ENCODE measurements at places on chromosomes 2 and 18. TPM values are rescaled to one million over a fixed set of nuclear protein-coding genes. Genes with fewer than 3 reads are reported as not detected.

Gene SERPINB11
- total RNA-seq, result not detected

- no peak for DNase-seq
Observed at GRCh38 chr2:2910259-2910658, 467.4 kb downstream of the EIPR1 start.

DNA sequence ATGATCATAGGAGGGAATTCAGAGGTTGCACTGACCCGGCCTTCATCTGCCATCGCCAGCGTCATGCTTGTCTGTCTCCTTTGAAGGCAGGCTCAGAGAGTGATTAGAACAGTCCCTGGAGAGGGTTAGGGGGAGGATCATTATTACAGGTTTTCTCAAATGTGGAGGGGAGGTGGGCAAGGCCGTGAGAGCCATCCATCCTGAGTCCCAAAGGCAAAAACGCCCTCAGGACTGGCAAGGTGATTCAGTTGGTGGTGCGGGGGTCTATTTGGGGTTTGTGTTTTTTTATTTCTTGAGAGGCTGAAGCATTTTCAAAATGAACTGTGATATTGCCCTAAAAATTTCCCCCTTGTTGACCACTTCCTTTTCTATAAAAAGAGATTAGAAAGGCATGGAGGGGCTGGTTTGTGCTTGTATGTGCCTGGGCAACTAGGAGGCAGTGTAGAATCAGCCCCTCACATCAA lies 39.3 kb upstream of the GYPC start:
- DNase-seq, result no peak

GRCh38 chr18:13077473-13077872 lies 86.3 kb downstream of the CEP192 start:
- no peak for DNase-seq

GRCh38 chr2:23448906-23449305 lies 63.9 kb downstream of the KLHL29 start:
- no peak for DNase-seq

Gene KLHL30
- not detected for total RNA-seq

Gene SH3BP4
- not detected for total RNA-seq

Gene ABCB11
- not detected for total RNA-seq

GRCh38 chr2:24861500-24861899 lies 58.5 kb downstream of the ADCY3 start:
- no peak for DNase-seq

Gene RIT2
- not detected for total RNA-seq
